ENCODE measurements at places on chromosomes 2 and 18. TPM values are rescaled to one million over a fixed set of nuclear protein-coding genes. Genes with fewer than 3 reads are reported as not detected.

The MC5R gene
- not detected for total RNA-seq

The MFSD6 gene
- 21.8 TPM for total RNA-seq

The KIF5C gene
- 1.2 TPM for total RNA-seq

The ZNF804A gene
- total RNA-seq, result not detected

The CAPN14 gene
- 0.32 TPM for total RNA-seq

The TDRD15 gene
- total RNA-seq, result not detected

The RAB17 gene
- total RNA-seq, result 4.1 TPM

The DSC2 gene
- 26.0 TPM for total RNA-seq

The RPRM gene
- total RNA-seq, result not detected

The C1QL2 gene
- not detected for total RNA-seq

The SNORC gene
- total RNA-seq, result 0.70 TPM

The UGT1A4 gene
- total RNA-seq, result not detected

The CIB4 gene
- not detected for total RNA-seq

The LYG1 gene
- not detected for total RNA-seq

The UGT1A8 gene
- total RNA-seq, result not detected

The CDK15 gene
- total RNA-seq, result 0.43 TPM

The PROM2 gene
- 0.54 TPM for total RNA-seq

The RSAD2 gene
- total RNA-seq, result 3.4 TPM

The TIGD1 gene
- total RNA-seq, result 1.7 TPM
